ENCODE measurements at places on chromosomes 13 and 19.

DNA sequence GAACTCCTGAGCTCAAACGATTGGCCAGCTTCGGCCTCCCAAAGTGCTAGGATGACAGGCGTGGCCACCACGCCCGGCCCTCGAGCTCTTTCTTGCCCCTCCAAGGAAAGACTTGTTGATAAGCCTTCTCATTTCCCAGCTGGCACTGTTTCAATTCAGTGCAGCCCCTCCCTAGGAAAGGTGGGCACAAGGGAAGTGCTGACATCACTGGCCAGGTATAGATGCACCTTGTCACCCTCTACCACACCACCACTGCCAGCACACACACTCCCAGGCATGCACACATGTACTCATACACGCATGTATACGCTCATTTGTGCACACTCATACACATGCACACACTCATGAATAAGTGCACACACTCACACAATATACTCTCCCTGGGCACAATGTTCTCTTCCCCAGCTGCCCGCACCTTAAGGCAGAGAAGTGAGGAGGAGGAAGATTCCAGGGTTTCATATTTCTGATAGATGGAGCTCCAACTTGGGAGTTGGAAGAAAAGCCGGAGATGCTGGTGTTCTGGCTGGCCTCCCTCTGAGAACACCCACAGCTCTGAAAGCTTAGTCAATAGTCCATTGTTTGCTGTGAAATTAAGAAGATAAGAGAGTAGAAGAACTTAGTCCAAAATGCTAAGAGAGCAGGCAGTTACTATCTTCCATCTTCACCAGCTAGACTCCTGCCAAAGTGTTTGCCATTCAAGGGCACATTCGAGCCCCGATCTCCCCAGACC lies 196.7 kb downstream of the FOXO1 start:
- no peak for DNase-seq

DNA sequence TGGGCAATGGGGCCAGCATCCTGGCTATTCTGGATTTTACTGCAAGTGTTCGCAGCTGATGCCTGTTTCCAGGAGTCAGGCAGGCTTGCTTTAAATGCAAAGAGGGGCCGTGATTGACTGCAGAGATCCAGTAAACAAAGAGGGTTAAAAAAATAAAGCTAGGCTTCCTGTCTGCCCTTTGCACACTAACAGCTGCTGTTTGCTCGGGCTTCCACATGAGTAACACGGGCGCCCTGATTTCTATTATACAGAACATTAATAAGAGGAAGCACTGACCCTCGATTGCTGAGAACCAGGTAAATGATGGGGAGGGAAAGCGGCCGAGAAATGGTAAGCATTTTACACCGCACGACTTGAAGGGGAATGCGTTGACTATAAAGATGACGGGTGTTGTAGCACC lies 254.2 kb upstream of the ZNF507 start:
- no peak for DNase-seq

GRCh38 chr13:59337070-59337469 lies 826.7 kb downstream of the DIAPH3 start:
- DNase-seq: no peak

GRCh38 chr13:46369506-46370277 lies 17.4 kb downstream of the RUBCNL start:
- no peak for DNase-seq

GRCh38 chr13:71477735-71478134 lies 389.3 kb downstream of the DACH1 start:
- DNase-seq: no peak

- no peak for DNase-seq
These were observed 14.2 kb upstream of the PRR19 start for GRCh38 chr19:42287827-42288107.

GRCh38 chr13:38662362-38662761 lies 24.5 kb upstream of the FREM2 start:
- no peak for DNase-seq

DNA sequence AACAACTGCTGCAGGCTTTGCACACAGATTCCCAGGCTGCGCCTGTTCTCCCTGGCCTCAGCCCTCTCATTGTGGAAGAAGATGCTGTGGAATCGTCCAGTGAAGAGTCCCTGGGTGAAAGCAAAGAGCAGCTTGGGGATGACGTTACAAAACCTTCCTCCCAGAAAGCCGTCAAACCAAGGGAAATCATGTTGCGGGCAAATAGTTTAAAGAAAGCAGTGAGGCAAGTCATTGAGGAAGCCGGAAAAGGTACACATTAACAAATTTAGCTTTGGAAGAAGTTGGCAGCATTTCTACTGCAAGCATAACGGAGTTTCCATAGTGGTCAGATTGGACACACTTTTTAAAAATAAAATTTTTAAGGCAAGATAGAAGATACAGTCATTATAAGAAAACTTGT lies 82.9 kb upstream of the AKAP11 start:
- no peak for DNase-seq

DNA sequence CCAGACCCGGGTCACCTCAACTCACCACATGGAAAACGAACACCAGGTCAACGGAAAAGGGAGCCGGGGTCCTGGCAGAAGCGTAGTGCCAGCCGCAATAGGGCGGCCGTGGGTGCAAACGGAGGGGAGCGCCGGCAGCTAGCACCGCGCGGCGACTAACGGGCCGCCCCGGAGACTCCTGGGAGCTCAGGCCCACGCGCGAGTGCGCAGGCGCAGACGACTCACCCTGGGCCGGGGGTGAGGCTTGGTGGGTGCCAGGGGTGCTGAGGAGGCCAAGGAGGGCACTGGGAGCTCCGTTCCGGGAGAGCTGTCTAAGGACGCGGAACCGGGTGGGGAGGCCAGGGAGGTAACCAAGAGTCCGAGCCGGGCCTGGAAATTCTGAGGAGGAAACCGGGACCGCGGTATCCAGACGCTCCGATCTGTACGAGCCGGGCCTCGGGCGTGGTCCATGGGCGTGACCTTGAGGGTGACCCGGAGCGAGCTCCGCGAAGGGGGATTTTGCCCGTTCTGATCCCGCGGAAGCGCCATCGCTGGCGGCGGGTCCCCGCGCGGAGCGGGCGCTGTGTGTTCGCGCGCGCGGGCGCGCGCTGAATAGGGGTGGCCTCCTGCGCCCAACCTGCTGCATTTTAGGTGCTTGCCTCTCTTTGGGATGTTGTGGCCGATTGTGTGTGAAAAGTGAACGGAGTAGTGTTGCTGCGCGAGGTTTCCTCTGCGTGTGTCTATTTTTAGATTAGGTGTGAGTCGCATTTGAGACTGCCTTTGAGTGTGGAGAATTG lies at the start of gene ZNF382:
ZNF382 (plus strand) TSS at position 213 of the 776 bp plus-strand sequence. CDS start 4,602 bp downstream, outside the sequence.
- DNase-seq: peak; percentile 84

DNA sequence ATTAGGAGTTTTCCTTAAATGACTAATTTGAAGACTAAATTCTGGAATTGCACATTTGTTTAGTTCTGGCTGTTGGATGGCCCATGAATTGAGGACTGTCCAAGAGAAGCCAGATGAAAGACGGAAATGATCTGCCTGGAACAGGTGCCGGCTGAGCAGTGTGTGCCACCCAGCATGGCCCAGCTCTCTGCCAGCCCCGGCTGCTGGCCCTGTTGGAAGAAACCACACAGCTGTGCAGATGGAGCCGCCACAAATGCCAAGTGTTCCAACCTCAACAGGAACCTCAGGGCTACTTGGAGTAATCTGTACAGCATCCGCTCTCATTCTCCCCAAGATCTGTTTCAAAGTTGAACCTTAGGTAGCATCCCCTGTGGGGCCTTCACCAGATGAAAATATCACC lies 67.0 kb upstream of the STARD13 start:
- DNase-seq: no peak

DNA sequence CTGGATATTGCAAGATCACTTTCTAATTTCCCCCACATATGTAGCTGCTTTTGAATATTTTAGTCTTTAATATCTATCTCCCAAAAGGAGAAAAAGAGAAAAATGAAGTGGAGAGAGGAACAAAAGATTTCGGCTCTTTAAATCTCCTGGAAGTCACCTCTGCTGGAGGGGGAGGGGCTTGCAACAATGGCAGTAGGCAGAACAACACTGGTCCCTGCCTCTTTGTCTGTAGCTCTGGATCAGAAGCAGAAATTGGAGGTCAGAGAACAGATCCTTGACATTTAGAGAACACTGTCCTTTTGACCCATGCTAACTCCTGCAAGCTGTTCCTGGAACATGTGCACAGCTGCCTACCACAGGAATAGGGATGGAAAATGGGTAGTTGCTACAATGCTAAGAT lies 86.7 kb upstream of the GPR12 start:
- DNase-seq: no peak

GRCh38 chr13:101218484-101218883 lies 197.8 kb downstream of the NALCN start:
- DNase-seq: no peak

DNA sequence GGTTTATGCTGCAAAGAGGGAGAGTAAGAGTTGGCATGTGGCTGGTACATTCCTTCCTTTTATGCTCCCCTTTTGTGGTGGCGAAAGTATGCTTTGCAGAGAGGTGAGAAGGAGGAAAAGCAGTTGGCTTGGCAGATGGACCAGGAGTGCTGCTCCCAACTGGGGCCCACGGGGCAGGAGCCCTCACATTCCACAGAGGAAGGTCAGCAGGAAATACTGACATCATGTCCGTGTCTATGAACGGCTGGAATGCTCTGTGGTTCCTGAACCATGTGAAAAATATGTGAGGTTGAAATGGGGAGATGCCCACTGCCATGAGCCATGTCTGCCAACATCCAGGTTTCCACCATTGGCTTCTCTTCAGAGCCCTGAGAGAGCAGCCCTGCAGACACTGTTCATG lies 33.3 kb upstream of the GAS6 start:
- DNase-seq: no peak

DNA sequence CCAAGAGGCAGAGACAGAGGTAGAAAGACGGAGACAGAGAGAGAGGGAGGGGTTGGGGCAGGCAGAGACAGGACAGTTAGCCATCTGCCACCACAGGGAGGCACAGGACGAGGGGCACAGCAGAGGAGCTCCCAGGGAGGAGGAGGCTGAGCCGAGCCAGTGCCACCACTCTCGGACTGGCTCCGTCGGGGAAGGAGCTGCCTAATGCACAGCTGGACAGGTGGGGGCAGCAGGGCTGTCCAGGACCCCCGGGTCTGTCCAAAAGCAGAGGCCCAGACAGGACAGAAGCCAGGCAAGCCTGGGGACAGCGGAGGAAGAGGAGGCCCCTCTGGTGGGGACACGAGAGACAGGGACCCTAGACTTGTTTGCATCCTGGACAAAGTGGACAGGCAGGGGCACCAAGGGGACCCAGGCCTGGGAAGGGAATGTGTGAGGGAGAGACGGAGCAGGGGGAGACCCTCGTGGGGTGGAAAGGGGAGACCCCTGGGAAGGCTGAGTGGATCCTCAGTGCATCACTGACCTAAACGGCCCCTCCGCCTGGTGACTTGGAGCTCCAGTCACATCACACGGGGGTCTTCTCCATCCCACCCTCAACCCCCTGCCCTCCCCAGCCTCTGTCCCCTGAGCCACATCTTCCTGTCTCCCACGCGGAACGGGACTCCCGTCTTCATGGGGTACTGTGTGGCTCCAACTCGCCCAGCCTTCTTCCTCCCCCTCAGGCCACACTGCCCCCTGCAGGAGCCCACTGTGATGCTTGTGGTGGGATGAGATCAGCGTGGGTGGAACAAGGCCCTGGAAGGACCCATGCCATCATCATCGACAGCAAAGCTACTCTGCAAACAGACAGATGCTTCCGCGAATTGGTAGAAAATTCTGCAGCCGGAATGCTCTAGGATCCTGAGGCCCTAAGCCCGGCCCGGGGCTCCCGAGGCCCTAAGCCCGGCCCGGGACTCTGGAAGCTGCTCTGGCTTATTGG lies 915 bp downstream of the F10 start:
- DNase-seq: no peak

GRCh38 chr19:17323300-17323963 lies 11.2 kb downstream of the ANO8 start:
- no peak for DNase-seq

DNA sequence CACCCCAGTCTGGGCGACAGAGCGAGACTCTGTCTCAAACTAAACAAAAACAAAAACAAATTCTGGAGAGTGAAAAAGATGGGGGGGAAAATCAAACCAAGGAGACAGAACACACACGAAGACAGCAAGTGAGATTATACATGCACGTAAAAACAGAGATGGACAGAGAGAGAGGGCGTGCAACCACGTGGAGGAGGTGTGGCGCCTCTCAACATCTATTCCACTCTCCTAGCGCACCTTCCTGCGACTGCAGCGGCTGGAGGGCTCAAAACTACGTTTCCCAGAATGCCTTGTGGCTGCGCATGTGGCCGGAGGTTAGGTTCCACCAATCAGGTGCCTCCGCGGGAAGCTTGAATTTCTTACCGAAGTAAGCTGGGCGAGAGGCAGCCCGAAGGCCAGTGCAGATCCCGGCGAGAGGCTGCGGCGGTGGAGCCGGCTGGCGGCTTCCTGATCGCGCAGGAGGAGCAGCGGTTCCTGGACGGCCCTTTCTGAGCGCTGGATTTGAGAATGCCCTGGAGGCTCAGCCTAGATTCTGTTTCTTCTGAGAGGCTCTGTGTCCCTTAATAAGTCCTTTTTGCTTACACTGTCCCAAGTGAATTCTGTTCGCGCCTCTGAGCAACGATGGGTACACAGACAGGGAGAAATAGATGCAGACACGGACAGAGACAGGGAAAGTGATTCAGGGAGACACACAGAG lies 13.1 kb upstream of the NANOS2 start:
- peak; percentile 73 for DNase-seq

DNA sequence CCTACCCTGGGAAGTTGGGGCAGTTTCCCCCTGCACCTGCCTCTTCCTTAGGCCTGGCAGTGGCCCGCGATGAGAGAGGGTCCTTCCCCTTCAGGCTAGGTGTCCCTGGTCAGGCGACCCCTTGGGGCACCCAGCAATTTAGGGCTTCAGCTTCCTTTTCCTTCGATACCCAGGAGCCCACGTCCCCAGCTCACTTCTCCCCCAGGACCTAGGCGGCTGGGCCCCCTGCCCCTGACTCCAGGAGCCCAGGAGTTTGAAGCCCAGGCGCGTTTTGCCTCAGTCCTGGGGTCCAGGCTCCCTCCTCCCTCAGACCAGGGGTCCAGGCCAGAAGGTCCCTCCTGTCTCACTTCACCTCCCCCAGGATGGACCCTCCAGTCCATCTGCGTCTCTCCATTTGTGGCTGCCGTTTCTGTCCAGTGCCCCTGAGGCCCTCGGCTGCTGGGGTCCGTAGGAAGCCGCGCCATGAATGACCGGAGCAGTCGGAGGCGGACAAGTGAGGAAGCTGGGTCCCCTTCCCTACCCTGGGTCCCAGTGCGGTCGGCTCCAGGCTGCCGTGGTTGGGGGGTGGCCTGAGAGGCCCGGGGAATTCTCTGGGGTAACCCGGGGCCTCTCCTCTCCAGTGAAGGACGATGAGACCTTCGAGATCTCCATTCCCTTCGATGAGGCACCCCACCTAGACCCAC lies 714 bp downstream of the CCDC106 start:
- no peak for DNase-seq

GRCh38 chr13:72620874-72621273 lies 106.6 kb downstream of the MZT1 start:
- no peak for DNase-seq

GRCh38 chr13:47226516-47226915 lies 329.7 kb upstream of the HTR2A start:
- no peak for DNase-seq

- no peak for DNase-seq
These were observed 417.6 kb upstream of the PCDH20 start for GRCh38 chr13:61833228-61833627.

- no peak for DNase-seq
These were observed 3.2 kb downstream of the ZNF230 start for GRCh38 chr19:44005973-44006372.
